COR-L47 (cell line): ENCODE measurements at places on chromosomes 13 and 19.

DNA sequence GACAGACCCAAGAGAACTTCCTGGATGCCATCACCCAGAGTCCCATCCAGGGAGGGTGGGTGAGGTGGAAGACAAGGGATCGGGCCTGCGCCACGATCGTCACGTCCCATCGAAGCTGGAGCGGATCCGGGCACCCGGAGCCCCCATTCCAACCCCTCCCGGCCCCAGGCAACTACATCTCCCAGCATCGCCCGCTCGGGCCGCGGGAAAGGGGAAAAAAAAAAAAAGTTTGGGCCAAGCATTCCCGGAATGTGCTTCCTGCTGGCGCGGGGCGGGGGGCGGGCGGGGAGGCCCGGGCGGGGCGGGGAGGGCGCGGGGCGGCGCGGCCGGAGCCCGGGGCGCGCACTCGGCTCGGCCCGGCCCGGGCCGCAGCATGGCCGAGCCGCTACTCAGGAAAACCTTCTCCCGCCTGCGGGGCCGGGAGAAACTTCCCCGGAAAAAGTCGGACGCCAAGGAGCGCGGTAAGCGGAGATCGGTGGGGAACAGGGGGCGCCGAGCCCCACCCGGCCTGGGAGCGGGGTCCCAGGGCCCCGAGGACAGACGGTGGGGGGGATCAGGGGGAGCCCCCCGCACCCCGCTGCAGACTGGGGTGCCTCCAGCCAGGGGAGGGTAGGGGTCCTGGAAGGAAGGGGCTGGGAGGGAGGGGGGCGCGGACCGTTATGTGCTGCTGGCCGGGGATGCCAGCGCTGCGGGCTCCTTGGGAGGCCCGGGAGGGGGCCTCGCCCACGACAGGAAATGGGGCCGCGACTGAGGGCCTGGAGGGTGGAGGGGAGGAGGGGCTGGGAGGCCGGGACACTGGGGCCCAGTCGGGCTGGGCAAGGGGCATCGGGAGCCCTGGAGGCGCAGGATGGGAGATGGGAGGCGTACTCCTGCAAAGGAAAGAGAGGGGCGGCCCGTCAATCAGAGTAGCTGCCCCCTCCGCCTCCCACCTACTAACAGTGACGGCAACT lies at the start of gene SYDE1:
Gene SYDE1 (plus strand): TSS at position 341 of the 950 bp plus-strand sequence. CDS start 33 bp downstream, at position 374.
- DNase-seq = no peak

- no peak for DNase-seq
Observed at GRCh38 chr19:51676566-51677083, 16.5 kb upstream of the SPACA6 start.

- no peak for DNase-seq
Observed at GRCh38 chr19:11551603-11552235, 7.3 kb downstream of the ELOF1 start.

DNA sequence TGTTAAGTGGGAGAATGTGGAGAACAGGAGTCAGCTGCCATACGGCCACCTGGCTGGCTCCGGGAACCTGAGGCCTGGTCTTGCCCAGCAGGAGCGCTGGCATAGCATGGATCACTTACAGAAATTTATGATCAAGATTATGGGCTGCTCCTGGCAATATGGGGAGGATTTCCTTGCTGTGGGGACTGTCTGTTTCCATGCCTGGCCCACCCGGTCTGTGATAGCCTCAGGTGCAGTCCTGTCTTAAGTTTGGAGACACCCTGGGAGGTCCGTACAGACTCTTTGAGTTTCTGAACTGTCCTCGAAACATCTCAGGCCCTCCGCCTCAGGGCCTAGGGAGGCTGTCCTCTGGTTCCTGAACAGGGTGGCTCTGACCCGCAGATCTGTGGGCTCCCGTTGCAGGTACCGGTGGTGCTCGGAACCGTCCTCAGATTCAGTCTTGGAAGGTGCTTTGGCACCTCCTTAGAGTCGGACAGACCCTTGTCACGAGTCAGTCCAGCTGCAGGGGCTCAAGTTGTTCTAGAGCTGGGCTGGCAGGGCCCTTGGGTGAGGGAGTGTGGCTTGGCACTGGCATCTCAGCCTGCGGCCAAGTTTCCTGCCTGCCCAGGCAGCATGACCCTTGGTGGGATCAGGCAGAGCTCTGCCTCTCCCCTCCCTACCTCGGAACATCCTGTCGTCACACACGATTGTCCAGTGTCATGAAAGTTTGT lies 4.9 kb downstream of the TFDP1 start:
- DNase-seq = no peak

DNA sequence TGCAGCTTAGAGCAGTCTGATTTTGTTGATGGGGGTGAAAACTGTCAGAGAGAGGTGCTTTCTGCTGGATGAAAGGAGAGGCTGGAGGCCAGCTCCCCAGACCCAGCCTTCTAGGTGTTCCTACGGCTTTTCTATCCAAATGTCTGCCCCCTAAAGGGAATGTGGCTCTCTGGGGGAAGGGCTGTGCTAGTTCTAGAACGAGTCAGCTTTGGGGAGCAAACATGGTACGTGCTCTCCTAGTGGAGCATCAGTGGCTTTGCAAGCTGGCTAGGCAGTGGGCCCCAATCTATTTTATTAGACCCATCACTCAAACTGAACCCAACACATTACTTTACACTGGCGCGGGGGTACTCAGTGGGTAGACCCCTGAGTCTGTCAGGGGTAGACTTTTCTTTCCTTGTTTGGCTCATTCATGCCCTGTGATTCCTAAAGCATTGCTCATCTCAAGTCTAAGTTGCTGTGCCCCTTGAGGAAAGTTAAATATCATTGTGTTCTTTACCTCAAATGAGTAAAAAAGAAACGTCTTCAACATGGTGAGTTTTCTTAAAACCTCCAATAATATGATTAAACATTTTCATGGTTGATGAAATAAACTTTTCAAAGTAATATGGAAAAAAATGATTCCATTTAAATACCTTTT lies 254.9 kb downstream of the DLEU7 start:
- DNase-seq = no peak

DNA sequence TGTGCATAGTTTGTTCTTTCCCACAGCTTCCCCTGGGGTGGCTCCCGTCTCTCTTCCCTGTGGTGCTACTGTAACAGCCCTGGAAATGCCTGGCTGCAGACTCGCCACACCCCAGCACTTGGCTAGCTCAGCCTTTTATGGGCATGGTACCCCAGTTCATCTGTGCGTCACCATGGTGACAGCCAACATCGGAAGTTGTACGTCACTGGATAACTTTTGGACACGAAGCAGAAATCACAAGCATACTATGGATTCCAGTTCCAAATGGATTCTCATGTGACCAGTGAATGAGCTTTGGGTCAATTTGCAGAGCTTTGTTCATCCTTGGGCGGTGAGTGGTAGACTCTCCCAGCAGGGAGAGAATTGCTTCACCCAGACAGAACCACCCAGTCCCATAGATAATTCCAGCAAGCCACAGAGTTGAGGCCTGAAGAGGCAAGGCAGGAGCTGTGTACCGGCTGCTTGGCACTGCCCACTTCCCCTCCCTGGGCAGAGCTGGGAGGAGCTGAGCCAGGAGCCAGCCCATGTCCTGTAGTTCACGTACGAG lies 54.4 kb downstream of the COL4A2 start:
- DNase-seq = no peak

- DNase-seq = no peak
Observed at GRCh38 chr13:40348096-40348679, 318.3 kb downstream of the FOXO1 start.

DNA sequence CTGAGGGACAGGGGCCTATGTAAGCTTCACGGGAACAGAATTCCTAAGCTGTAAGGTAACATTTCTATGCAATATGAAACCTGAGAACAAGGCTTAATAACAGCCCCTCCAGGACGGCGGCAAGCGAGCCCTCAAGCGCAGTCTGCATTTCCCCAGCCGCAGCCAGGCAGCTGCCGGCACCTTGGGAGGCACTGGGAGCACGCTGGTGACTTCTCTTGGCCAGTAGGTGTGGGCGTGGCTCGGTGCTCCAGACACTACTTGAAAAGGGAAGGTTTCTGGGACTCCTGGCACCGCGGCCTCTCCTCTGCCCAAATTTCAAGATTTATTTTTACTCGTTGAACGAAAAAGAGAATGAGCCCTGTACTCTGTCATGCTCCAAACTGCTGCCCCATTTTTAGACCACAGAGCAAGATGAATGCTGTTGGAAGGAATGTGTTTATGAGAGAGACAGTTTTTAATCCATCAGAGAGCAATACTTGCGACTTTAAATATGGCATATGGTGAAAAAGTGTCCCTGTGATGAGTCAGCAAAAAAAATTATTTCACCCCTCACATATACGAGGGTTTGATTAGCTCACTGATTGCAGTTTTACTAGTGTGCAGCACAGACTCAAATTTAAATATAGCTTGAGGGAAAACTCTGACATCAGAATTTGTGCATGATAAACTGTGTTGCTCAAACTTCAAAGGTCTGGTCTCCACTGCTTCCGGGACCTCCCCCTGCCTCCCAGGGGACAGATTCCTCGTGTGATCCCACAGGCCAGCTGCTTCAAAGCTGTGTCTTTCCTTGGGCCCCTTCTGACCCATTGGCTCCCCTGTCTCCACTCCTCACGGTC lies 81.2 kb downstream of the COL4A2 start:
- DNase-seq = no peak

DNA sequence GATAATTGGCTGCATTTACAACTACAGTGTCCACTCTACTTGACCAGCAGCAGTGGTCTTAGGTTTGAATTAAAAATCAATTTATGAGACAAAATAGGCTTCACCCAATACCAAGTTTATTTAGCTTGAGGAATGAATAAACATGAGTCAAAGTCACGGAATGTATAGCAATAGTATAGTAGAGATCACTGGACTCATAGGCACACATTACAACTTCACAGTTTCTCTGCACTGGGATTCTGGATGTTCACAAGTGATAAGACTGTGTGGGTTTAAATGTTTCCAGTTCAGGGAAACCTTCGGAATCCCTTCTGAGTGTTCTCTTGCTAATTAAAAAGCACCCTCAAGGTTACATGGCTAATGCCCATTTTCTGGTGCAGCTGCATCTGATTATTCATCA lies 1064.9 kb downstream of the SLITRK5 start:
- no peak for DNase-seq

GRCh38 chr19:17602217-17602616 lies 46.8 kb downstream of the COLGALT1 start:
- DNase-seq = no peak

- DNase-seq = no peak
Observed at GRCh38 chr19:40147693-40148347, 43.4 kb upstream of the MAP3K10 start.

- DNase-seq = no peak
Observed at GRCh38 chr13:28657784-28658538, 969 bp upstream of the POMP start.

- no peak for DNase-seq
Observed at GRCh38 chr13:108760129-108760528, 130.7 kb downstream of the MYO16 start.

GRCh38 chr19:55542292-55542855 lies 3.0 kb downstream of the SBK3 start:
- no peak for DNase-seq

DNA sequence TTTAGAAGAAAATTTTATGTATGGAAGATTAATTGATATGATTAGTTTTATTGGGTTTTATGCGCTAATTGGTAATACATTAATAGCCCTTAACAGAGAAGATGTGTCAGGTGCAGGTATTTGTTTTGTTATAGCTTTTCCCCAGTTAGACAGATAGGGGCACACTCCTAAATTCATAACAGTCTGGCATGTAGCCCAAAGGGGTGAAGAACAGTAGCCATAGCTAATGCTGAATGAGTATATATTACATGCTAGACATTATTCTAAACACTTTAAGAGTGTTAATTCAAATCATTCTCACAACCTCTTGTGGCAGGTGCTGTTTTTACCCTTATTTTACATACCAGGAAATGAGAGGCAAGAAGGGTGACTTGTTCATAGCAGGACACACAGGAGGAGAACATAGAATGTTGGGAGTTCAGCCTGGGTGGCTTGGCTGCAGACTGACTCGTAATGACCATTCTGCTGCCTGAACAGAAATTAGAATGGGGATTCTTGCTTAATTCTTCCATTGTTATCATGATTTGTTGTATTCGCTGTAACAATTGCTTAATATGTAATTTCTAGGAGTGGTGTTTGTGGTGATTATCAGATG lies 20.1 kb downstream of the PCCA start:
- DNase-seq = no peak

GRCh38 chr13:53151336-53152056 lies 122.9 kb downstream of the OLFM4 start:
- DNase-seq = peak; percentile 82

GRCh38 chr19:55116232-55116858 lies 1.1 kb downstream of the PPP1R12C start:
- peak; percentile 21 for DNase-seq

- no peak for DNase-seq
Observed at GRCh38 chr13:73910733-73911132, 223.5 kb downstream of the KLF12 start.

- DNase-seq = no peak
Observed at GRCh38 chr13:36629057-36629385, 44.8 kb upstream of the SERTM1 start.

DNA sequence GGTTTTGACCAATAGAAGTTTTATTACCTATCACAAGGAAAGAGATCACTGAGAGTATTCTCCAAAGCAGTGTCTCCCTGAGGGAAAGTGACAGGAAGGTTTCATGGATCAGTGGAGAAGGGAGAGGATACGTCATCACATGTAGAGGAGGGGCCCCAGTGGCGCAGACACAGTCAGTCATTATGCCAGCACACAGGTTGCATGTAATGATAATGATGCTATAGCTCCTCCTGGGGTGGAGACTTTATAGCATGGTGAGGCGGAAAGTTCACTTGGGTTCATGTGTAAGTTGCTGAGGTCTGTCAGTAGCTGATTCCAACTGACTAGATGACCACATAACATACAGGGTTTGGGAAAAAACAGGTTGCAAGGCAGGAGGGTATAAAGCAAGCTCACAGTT lies 88.8 kb downstream of the FNDC3A start:
- no peak for DNase-seq

- no peak for DNase-seq
Observed at GRCh38 chr19:23203841-23204344, 46.3 kb downstream of the ZNF724 start.

- DNase-seq = no peak
Observed at GRCh38 chr13:44096901-44097300, 217.2 kb downstream of the LACC1 start.

DNA sequence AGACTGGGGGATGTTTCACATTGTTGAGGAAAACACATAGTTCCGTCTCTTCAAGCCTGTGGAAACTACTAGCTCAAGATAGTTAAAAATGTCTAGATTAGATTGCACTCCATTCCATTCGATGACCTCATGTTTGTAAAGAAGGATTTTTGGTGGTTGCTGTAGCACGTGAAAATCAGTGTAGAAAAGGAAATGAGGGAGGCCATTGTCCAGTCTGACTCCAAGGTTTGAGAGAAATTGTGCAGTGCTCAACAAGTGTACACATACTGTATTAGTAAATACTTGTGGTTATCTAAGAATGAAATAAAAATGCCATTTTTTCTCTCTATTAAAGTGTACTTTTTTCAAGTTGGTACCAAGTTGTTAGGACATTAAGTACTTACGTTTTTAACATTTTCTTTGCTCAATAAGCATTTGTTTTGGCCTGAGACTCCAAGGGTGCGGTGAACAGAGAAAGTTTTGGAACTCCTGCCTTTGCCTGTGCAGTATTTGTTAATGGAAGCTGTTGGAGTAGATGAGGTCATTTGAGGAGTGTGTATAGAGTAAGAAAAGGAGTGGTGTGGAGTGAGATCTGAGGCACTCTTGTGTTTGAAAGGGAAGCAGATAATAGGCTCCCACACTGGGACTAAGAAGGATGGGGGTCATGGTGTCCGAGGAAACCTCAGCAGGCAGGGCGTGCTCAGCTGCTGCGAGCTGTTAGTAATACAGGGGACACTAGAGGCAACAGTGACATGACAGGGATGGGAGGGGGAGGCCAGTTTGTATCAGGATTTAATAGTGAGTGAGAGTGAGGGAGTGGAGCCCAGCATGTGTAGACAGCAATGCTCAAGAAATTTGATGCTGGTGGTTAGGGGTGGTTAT lies 4.4 kb downstream of the WASF3 start:
- DNase-seq = no peak

GRCh38 chr19:33273881-33274662 lies 28.3 kb downstream of the CEBPA start:
- no peak for DNase-seq
